ENCODE measurements at places on chromosomes 5 and 9.

DNA sequence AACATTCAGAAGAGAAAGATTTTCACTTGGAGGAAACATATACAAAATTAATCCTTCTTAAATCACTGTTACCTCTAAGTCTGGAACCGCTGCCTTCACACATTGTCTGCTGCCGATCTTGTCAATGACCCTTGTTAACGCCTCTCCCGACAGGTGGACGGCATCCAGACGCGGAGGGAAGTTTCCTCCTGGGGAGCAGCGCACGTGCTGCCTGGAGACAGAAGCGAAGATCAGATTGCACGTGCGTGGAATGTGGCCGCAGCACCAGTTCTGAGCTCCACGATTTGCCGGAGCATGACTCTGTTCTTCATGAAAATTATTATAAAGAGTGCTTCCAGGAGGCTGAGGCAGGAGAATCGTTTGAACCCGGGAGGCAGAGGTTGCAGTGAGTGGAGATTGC lies 183.6 kb upstream of the IRX4 start:
- no peak for DNase-seq

DNA sequence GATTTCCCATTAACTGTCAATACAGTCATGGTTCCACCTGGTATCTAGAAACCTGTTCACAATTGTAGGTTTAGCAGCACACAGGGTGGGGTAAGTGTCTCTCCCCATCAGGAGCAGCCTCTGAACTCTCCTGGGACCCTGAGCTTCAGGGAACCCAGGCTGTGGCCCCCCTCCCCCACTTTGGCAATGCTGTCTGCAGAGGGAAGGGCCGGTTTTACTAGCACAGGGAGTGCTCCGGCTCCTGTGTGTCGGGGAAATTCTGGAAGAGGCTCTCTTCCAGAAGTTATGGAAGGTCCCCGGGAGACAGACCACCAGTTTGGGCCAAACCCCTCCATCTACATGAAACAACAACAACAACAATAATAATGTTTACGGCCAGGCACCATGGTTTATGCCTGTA lies 9.9 kb downstream of the DAB2IP start:
- no peak for DNase-seq

- no peak for DNase-seq
Observed at GRCh38 chr5:127243011-127243410, 47.6 kb upstream of the MEGF10 start.

DNA sequence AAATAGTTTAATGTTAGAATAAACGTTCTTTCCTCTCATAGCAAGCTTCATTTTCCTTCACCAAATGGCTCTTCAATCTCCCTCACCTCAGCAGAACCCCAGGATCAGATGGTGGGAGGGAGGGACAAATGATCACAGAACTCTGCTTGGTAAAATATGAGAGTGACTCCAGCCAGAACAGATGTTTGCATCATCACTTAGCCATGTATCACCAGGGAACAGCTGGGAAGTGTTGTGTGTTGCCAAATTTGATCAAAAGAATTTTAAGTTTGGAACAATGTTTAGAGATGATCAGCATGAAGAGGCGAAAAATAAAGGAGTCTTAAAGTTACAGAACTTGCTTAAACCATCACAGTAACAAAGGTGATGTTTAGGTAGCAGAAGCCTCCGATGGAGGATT lies 115.7 kb downstream of the FRMD3 start:
- no peak for DNase-seq

- no peak for DNase-seq
Observed at GRCh38 chr5:113776168-113776567, 262.7 kb downstream of the YTHDC2 start.

DNA sequence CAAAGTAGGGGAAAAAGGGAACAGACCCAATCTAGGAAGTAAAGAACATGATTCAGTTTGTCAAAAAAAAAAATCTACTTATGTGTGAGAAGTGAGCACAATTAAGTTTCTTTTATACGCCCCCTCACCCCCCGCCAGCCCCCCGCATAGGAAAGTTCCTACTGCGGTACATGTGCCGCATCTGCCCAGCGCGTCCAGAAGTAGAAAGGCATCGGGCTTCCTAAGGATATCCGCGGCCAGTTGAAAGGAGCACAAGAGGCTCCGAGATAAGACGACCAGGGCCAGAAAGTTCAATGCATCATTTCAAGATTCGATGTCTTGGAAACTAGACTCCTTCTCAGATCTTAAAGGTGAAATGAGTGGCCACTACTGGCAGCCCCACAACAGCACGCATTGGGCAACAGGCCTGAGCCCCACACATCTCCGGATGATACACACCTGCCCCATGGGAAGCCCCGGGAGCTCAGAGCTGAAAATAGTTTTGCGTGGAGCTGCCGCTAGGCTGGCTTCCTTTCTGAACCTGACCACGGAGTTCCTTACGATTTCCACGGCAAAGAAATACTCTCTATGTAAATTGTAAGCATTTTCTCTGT lies 203.9 kb downstream of the RAB3C start:
- no peak for DNase-seq

DNA sequence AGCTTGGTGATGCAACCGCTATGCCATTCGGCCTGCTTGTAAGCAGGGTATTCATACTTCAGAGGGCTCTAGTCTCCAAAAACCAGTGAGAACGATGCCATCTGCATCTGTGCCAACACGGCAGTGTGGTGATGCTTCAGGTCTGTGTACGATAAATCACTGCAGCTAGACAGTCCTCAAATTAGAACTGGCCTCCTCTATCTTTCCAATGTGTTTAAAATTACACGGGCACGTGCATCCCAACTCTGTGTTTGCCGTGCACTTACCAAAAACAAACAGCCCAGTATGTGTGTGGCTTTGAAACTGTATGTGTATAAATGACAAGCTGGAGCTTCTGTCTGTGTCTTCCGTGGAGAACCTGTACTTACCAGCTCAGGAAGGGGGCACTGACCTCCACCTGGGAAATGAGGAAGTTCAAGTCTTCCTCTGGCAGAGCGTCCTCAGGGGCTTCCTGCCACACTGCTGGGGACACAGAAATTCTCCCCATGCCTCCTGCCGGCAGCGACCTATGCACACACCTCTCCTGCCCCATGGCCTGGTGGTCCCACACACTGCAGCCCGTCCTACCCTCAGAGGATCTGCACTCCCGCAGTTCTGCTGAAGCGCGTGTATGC lies 12.3 kb downstream of the MED10 start:
- DNase-seq: no peak

- no peak for DNase-seq
Observed at GRCh38 chr5:10525124-10525495, 38.8 kb upstream of the ANKRD33B start.

DNA sequence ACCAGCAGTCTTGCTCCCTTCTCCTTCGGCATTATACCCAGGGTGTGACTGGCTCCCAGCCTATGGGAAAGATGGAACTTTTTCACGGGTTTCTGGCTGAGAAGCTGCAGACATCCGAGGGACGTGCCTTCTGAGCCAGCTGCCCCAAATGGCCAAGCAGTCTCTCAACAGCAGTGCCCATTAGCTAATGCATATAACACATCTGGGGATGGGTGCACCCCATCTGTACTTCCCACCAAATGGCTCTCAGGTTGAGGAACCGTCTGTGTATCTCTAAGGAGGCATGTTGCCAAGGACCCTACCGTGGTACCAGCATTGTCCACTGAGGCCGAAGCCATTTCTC lies 25.0 kb downstream of the C5orf15 start:
- no peak for DNase-seq

GRCh38 chr9:93698140-93698908 lies 121.9 kb downstream of the PHF2 start:
- no peak for DNase-seq

DNA sequence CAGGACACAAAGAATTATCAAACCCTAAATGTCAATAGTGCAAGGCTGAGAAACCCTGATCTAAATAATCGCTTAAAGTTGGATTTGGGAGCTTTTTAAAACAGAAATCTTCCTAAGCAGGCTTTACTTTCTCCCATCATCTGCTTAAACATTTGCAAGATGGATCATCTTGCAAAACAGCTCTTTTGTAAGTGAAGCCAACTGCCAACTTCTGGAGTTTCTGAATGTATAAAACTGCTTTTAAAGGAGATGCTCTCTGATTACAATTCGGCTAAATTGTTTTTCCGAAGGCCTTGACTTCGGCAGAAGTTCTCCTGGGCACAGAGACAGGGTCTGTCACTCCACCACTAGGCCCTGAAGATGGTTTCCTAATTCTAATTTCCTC lies 1.3 kb downstream of the PTPN3 start:
- DNase-seq: no peak

GRCh38 chr5:102532123-102532522 lies 33.3 kb upstream of the SLCO6A1 start:
- no peak for DNase-seq

- DNase-seq: no peak
Observed at GRCh38 chr5:81896764-81897163, 75.1 kb upstream of the ATG10 start.

- no peak for DNase-seq
Observed at GRCh38 chr9:95459178-95459577, 57.6 kb downstream of the PTCH1 start.

DNA sequence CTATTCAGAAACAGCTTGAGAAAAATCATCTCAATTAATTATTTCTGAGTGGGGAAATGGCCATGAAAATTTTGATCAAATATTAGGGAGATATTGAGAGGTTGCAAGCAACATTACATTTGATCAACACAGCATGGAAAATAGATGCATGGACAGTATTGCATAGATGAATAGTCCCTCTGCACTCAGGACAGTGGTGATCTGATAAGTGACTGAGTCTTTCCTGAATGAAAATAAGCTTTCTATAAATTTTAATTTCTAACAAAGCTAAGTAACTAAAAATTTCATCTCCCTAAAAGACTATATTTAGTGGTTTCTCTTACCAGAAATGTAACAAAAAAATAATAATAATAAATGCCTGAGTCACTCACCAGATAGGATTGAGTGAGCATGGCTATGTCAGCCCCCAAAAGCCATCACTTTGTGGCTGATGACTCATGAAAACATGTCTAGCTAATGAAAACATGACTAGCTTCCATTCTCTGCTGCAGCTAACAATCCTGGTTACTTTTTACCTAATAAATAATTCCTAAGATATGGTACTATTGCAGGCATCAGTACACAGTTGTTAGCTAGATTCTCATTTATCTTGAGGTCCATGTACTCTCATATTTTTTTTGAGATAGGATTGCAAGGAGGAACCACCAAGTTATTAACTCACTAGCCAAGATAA lies 1294.8 kb upstream of the ACO1 start:
- no peak for DNase-seq

- DNase-seq: no peak
Observed at GRCh38 chr9:124707666-124708065, 63.4 kb downstream of the NR6A1 start.

DNA sequence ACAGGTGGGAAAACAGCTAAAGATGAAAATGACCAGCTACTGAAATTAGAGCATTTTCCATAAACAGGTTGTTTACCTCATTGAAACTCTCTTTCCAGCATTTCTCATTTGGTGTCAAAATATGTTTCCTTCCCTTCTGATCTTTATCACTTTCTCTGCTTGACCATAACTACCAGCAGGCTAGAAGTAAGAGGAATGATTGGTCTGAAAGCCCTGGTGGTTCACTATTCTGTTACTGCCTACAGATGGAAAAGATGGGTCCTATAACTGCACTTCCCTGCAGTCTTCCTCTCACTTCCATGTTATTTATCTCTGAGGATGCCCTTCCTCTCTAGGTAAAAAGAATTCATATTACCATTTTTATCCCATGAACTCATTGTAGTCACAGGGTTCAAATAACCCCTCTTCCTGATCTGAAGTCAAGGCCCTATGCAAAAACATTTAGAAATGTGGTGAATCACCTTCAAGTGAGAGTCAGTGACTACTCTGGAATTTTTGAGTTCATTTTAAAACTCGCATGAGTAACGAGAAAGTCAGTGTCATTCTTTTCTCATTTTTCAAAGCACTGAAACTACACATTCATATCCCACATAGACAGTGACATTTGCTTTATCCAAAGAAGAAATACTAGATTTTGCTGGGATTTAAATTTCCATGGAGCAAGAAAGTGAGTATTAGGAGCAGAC lies 51.7 kb downstream of the ZNF474 start:
- DNase-seq: no peak

DNA sequence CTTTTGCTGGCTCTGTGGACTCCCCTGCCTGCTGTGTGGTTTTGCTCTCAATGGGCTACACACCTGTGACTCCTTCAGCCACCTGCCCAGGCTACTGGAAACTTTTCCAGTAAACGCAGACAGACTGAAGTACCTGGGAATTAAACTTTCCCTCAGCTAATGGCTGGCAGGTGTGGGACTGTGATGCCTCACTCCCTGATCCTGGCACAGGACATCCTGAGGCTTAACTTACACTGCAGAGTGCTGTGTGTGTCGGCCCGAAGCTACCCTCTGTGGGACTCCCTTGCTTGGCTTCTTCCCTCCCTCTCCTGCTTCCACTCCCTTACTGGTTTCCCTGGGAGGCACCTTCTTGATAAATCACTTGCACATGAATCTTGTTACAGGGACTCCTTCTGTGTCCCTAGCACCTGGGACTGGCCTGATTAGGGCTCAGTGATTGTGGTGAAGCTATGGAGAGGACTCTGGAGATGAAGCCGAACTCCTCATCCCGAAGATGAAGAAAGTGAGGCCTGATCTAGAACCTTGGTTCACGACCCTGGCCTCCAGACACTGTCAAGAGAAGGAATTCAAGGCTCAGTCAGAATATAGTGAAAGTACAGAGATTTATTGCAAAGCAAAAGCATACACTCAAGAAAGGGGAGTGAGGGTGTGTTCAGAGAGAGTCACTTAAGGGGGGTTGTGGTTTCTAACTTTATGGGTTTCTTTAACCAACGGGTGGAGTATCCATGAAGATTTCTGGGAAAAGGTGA lies 113.4 kb upstream of the ALDH1B1 start:
- DNase-seq: no peak

GRCh38 chr5:165149431-165149830 lies 1644.0 kb downstream of the MAT2B start:
- no peak for DNase-seq

- no peak for DNase-seq
Observed at GRCh38 chr5:16005225-16005624, 174.4 kb downstream of the MARCHF11 start.

- no peak for DNase-seq
Observed at GRCh38 chr9:13027879-13028278, 251.6 kb downstream of the MPDZ start.

- DNase-seq: no peak
Observed at GRCh38 chr5:134001938-134002731, 2.6 kb downstream of the VDAC1 start.

DNA sequence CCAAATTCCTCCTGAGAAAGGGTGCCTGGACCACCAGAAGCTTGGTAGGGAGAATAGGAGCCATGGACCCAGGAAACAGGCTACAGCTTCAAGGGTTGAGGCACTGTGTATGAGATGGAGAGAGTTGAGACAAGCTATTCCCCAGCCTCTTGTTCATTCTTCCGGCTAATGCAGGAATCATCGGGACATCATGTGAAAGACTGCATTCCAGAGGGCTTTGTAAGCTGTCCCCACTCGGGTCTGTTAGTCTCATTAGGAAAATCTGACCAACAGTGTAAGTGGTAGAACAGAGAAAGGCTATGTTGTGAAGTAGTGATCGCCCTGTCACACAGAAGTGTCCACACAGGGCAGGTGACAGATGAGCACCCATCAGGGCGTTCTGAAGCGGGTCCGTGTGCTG lies 81.4 kb downstream of the GABBR2 start:
- DNase-seq: no peak

GRCh38 chr9:4739587-4740387 lies 1.2 kb downstream of the AK3 start:
- DNase-seq: no peak
